Memory B cell (primary cell): ENCODE measurements at places on chromosomes 7 and 10.

DNA sequence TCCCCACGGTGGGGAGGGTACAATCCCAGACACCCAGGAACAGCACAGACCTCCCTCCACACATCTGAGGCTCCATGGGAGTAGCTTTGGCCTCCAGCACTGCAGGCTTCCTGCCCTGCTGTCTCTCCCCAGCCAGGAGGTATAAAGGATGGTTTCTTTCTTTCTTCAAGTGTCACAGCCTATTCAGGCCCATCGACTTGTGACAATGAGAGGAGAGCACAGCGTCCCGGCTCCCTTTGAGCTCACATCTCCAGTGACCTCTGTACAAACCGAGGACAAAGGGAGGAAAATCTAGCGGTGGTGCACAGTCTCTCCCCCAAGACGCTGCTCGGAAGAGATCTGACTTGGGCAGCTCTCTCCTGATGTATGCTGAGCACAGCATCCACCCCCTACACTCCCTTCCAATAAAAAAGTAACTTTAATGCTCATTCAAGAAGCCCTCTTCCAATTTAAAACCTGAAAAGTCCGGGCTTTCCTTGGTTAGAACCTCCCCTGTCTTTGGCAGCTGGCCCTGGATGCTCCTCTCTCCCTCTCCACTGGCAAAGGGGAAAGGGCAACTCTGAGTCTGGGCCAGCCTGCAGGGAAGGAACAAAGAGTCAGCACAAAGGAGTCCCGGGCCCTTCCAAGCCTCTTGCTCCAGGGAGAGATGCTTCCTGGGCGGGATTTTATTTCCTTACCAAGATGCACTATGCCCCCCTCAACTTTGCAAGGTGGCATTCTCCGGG is 18.0 kb downstream of the CHST15 start:
- DNase-seq: no peak

- no peak for DNase-seq
Measured at GRCh38 chr10:19049567-19049966, 966 bp downstream of the MALRD1 start.

GRCh38 chr7:64881461-64882287 is 21.4 kb upstream of the ZNF273 start:
- DNase-seq: no peak

- no peak for DNase-seq
Measured at GRCh38 chr7:152520861-152521302, 85.1 kb upstream of the KMT2C start.

DNA sequence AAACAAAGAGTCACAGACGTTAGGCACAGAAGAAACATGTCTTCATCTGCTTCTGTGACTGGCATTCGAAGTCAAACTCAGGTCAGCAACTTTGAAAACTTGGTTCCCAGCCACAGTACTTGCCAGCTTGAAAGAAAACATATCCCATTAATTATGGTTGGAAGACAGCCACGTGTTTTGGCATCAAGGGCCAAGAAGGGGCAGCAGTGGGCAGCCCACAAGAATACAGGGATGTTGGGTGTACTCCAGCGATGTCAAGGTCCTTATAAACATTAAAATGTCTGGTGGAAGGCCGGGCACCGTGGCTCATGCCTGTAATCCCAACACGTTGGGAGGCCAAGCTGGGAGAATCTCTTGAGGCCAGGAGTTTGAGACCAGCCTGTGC is 29.5 kb downstream of the JCAD start:
- DNase-seq: no peak

GRCh38 chr7:29214056-29214455 is 19.5 kb downstream of the CHN2 start:
- DNase-seq: no peak

DNA sequence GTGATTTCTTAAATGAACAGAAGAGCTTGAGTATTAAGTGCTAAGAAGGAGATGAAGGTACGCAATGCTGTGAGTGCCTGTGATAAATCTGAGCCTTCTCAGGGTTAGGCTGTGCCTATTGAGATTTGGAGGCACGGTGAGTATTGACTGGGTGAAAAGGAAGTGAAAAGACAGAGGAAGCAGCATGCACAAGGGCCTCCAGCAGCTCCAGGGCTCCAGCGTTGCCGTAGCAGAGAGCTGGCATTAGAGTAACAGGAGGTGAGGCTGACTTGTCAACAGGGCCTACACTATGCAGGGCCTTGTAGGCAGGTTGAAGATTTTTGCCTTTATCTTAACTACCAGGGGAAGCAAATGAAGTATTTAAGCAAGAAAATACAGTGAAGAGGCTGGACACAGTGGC is 54.1 kb upstream of the PDCD4 start:
- no peak for DNase-seq

GRCh38 chr7:72437061-72437585 is 25.0 kb upstream of the CALN1 start:
- DNase-seq: no peak

DNA sequence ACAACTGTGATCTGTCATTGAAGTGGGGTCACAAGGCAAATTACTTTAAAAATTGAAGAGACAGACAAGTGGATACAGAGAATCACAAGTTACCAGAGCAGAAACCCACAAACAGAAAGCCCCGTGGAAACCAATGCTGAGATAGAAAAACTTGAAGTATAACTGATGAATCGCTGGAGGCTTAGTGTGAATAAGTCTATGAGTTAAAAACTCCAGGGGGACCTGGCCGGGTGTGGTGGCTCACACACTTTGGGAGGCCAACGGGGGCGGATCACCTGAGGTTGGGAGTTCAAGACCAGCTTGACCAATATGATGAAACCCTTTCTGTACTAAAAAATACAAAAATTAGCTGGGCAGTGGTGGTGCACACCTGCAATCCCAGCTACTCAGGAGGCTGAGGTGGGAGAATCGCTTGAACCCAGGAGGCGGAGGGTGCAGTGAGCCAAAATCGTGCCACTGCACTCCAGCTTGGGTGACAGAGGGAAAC is 69.7 kb upstream of the ZNRF2 start:
- no peak for DNase-seq

DNA sequence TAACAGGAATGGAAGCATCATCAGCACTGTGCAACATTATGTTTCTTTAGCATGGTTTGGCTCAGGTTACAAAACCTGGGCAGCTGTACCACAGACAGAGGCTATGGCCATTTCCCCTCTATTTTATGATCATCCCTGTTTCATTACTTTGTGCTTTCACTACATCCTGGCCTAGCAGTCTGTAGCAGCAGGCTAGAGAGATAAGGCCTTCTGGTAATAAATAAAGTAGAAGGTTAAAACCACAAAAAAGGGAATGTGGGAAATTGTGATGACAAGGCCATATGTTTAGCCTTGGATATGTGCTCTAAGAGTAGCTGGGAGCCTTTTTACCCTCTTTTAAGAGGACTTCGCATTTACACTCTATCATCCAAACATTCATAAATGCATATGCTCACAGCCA is 266.2 kb upstream of the PHF14 start:
- no peak for DNase-seq

- DNase-seq: peak; percentile 29
Measured at GRCh38 chr7:27784399-27785053, 44.6 kb downstream of the TAX1BP1 start.

DNA sequence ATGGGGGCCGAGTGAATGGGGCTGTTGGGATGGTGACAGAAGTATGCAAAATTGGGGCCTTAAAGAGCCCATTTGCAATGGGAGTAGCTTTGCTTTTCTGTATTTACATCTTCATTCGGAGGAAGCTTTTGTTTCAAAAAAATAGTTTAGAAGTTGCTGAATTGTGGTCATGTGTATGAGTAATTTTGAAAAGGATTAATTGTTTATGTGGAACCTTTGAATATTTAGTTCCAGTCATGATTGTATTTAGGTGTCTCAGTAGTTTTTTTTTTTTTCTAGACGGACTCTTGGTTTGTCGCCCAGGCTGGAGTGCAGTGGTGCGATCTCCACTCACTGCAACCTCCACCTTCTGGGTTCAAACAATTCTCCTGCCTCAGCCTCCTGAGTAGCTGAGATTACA is 37.2 kb downstream of the RBM33 start:
- DNase-seq: no peak

DNA sequence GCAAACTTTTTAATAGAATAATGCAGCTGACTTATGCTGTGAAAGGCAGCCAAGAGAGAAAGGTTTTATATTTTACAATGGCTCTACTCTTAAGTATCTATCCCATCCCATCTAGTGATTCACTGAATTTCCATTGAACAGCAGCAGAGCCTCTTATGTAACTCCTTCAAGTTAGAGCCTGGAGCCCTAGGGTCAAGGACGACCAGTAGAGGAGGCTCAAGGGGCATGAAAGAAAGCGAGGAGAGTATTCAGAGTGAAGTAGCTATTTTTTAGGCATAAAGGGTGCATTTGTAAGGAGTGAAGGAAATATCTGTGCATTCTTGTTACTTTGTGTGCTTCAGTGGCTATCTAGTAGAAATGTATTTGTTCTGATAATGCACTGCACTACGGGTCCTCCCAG is 180.2 kb upstream of the TPK1 start:
- no peak for DNase-seq

GRCh38 chr10:32295027-32295426 is 51.9 kb downstream of the EPC1 start:
- DNase-seq: no peak

DNA sequence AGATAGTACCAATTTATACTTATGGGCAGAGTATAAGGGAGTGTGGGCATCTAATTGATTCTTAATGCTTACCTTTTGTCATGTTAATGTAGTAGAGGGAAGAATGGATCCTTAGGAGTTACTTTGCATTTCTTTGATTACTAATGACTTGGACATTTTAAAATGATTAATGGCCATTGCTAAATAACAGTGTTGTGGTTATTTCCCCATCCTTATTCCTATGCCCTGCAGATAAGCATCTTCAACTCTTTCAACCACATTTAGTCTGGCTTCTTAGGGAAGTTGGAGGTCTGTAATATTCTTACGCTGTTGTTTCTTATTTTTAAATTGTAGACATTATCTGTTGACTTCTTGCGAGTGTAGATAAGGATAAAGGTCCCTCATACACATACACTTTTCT is 37.2 kb downstream of the KAT6B start:
- no peak for DNase-seq

DNA sequence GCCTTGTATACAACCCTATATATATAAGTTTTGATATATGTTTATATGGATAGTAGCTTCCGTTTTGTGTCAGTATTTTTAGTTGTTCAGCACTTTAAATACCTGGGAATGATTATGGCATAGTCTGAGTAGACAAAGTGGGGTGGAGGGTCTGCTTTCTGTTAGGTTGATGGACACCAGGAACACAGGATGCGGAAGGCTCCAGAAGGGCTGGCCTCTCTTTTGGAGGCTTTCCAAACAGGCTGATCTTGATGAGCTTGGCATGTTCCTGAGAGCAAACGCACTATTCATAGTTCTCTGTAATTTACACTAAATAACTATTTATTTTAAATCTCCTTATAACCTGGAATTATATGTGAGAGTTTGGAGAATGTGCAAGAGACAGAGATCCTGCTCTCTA is 12.7 kb downstream of the AKR1E2 start:
- DNase-seq: no peak

- DNase-seq: no peak
Measured at GRCh38 chr7:71772779-71773178, 639.4 kb downstream of the CALN1 start.

DNA sequence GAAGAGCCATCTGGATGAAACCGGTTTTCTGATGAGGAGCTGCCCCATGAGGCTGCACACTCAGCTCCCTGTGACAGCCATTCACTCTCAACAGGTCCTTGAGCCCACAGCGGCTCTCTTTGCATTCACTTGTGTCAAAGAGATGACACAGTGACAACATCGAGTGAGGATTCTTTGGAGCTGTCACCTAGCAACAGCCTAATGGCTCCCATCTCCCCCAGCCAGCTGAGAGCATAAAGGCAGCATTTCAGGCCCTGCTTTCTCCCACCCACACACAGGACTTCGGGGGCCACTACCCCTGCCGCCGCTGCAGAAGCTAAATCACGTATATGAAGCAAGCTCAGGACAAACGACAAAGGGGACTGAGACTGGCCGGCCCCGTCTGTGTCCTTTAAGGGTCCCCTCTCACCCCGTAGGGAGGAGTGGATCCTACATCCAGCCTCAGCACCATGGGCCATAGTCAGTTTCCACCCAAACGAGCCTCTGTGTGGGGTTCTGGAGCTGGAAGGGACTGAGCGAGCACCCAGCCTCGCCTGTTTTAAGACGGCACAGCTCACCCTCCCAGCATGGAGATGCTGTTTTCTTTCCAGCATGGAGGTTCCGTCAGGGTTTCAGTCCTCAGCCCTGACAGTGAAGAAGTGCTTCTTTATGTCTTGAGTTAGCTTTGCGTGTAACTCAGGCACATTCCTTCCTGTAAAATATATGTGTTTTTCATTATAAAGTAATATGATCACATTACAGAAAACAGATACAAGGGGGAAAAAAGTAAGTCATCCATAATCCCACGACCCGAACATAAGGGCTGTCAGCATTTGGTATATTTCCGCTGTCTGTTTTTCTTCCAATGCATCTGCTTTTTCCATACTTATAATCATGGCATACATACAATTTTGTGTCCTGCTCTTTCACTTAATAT is 4.9 kb downstream of the CPA4 start:
- no peak for DNase-seq

GRCh38 chr7:124701955-124702354 is 63.6 kb downstream of the GPR37 start:
- no peak for DNase-seq

DNA sequence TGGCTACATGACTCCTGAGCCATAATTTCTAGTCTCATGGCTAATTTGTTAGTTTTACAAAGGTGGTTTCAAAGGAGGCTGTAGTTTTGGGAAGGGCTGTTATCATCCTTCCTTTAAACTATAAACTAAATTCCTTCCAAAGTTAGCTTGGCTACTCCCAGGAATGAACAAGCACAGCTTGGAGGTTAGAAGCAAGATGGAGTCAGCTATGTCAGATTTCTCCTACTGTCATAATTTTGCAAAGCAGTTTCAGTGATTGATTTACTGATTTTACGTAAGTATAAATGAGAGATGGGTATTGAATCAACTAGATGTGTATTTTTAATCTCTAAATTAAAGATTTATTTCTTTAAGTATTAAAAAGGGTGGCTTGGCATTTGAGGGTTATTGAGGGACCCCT is 79.9 kb downstream of the PHTF2 start:
- no peak for DNase-seq
